SK-N-SH (cell line): ENCODE measurements at places on chromosomes 11 and 22. TPM values are rescaled to one million over a fixed set of nuclear protein-coding genes. Genes with fewer than 3 reads are reported as not detected.

The IFITM10 gene
- 0.21 and 0.31 TPM in 2 replicates for polyA plus RNA-seq

The TIMP3 gene
- polyA plus RNA-seq, result 23.1 and 26.1 TPM in 2 replicates

The SEC14L6 gene
- polyA plus RNA-seq, result not detected in 2 replicates

The SCN3B gene
- polyA plus RNA-seq, result 0.23 and 0.44 TPM in 2 replicates
